ENCODE measurements at places on chromosomes 7 and 10.

GRCh38 chr7:153590136-153590535 lies 462.1 kb upstream of the DPP6 start:
- no peak for DNase-seq

DNA sequence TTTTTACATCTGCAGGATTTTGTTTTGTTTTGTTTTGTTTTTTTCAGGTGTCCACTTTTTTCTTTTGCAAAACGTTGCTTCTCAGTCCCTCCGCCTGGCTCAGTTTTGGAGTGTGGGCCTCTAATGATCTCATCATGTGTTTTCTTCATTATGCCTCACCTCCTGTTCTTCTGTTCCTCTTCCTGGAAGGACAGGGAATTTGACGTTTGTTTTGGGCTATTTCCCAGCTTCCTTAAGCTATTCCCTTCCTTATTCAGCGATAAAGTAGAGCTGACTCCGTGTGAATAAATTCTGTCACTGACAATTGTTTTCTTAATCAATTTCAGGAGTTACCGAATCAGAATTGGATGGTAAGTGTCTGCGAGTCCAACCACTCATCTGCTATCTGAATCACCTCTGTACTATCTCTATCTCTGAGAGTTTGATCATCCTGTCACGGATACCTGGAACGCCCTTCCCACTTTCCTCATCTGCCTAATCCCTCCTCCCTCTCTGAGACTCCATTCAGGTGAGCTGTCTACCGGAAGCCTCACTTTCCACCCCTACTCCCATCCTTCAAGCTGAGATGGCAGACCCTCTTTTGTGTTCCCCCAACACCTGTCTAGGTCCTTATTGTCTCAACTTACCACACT lies 218.4 kb downstream of the GATA3 start:
- no peak for DNase-seq

DNA sequence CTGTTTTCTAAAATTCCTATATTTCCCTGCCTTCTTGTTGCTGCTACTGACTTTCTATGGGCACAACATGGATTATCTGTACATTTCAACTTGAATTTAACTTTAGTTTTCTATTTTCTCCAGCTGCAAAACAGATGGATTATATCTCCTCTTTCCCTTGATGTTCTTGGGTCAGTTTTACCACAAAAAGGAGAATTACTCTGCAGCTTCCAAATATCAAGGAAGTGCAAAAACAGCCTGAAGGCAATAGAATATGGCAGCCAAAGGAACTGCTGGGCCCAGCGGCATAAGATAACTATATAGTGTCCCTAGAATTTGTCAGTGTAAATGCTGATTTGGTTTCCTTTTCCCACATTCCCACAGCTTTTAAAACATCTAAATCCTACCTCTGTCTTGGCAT lies 29.1 kb downstream of the CPED1 start:
- DNase-seq = no peak

- DNase-seq = peak; percentile 42
Measured at GRCh38 chr10:22325272-22326144, 4.6 kb downstream of the BMI1 start.

DNA sequence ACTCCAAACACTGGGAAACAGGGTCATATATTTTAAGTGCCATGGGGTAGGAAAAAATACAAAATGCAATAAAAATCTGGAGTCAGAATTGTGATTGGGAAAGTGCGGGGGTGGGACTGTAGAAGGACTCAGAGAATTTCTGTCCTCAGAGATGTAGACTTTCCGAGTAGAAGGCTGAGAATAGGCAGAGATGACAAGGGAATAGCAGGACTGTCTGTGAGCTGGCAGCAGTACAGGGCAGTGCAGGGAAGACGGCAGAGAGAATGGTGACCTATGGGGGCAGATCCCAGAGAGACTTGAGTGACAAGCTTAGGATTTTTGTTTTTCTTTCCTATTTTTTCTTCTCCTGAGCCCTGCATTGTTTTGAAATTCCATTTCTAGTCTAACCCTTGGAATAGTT lies 127.6 kb downstream of the SLC16A9 start:
- DNase-seq = no peak

DNA sequence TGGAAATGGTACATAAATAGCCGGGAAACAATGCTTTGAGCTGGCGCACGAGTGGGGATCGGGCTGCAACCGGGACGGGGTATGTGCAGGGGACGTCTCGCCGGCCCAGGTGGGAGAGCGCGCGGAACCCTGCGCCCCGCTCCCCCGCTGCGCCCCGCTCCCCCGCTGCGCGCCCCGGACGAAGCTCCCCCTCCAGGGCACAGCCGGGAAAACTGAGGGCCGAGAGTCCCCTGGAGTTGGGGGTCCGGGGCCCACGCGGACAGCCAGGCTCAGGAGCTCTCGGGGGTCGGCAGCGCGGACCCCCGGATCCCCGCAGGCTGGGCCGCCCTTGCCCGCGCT lies 514 bp downstream of the RADIL start:
- DNase-seq = no peak

DNA sequence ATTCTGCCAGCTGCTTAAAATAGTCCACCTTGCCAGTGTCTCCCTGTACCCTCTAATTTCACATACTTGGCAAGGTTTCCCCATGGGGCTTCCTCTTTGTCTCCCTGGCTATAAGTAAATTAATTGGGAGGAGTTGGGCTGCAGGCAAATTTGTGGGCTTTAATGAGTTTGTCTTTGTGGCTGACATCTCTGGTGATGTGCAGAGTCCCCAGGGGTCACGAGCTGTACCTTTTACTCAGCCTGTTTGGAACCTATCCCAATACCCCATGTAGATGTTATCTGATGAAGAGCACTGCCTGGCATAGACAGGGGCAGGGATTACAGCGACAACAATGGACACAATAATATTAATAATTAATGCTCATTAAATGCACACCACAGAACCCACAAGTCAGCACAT lies 132.5 kb downstream of the SLIT1 start:
- peak; percentile 20 for DNase-seq

- DNase-seq = no peak
Measured at GRCh38 chr10:67789769-67790168, 48.2 kb downstream of the DNAJC12 start.

- DNase-seq = no peak
Measured at GRCh38 chr7:77426521-77427051, 10.4 kb upstream of the GSAP start.

GRCh38 chr10:1050554-1050953 lies 1.6 kb upstream of the IDI1 start:
- DNase-seq = no peak

- no peak for DNase-seq
Measured at GRCh38 chr7:30996256-30996655, 32.5 kb downstream of the GHRHR start.

DNA sequence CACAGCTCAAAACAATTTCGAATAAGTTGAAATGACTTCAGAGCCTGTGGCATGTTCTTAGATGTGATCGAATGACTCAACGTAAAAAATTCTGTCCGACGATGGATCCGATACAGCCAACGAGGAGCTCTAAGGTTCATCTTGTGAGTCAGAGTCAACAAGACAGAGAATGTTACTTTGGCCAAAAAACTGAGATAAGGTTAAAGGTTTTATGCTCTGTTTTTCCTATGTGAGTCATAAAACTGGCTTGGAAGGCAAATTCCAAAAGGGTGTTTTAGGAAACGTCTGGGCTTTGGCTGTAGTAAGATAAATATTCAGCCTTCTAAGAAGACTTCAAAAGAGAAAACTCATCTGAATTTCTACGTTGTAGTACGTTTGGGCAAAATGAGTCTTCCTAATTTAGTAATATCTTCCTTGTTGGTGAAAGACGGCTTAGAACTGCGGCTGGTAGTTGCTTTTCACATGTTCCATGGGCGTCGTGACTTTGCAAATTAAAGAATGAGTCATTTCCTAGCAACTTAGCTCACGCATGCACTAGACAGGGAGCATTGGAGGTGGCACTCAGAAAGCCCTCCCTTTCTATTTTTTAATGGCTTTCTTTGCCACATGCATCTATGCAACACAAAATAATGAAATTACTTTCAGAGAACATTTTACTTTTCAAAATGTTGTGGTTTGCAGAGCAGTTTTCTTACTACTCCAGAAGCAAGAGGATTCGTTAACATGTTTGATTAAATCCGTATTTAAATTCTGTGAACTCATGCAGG lies 28.2 kb downstream of the PFKP start:
- DNase-seq = no peak

DNA sequence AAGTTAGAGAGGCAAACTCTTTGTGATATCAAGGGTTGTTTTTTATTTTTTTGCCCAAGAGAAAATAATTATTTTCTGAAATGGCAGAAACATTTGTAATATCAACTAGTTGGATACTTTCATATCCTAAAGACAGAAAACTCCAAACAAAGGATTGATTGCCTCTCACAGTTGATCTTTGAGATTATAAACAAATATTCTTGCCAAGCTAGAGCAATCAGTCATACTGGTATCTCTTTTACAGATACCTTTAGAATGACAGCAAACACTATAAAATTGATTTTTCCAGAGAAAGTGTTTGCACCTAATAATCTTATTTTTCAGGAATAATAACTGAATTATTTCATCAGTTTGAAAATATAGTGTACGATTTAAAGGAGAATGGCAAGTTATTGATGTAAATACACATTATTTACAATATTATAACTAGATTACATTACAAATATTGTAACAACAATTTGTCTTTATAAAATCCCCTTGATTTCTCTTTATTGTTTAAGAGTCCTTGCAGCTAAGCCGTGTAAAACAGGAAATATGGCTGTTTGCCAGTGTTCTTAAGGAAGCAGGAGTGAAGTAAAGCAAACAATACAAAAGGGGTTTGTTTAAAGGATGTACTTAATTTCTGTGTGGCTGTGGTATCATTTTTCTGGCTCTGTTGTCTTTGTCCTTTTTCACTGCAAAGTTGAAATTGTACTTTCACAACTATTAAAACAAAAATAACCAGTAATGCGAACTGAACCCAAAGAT lies 58.4 kb downstream of the MAPK8 start:
- no peak for DNase-seq

GRCh38 chr7:87759501-87759900 lies 116.7 kb downstream of the SLC25A40 start:
- no peak for DNase-seq

GRCh38 chr10:14574291-14574690 lies 200.4 kb downstream of the FAM107B start:
- no peak for DNase-seq

DNA sequence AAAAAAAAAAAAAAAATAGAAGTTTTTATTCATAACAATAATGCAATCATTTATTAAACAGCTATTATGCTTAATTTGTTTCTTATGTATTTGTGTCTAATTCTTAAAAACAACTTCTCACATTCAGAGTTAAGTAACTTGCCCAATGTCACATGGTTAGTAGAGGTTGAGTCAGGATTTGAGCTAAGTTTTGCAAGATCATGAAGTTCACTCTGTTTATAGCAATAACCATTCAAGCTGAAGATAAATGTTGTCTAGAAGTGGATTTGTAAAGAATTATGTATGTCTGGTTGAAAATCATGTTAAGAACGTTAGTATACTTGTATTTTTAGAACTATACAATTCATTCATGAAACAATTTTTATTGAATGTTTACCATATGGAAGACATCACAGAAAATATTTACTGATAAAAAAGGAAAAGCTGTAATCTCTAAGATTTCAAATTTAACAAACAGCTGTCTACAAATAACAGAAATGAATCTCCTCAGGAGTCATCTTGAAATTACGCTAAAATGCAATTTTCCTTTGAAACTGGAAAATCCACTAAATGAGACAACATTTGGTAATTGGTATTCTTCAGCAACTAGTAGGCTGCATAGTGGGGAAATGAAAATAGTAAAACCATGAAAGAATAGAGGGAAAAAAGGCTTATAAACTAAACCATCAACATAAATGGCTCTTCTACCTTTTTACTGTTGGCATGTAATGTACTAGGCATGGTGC lies 70.5 kb upstream of the AHR start:
- DNase-seq = no peak

GRCh38 chr7:85111761-85112160 lies 75.1 kb downstream of the SEMA3D start:
- DNase-seq = no peak

- DNase-seq = no peak
Measured at GRCh38 chr10:78255214-78255613, 221.6 kb downstream of the RPS24 start.

DNA sequence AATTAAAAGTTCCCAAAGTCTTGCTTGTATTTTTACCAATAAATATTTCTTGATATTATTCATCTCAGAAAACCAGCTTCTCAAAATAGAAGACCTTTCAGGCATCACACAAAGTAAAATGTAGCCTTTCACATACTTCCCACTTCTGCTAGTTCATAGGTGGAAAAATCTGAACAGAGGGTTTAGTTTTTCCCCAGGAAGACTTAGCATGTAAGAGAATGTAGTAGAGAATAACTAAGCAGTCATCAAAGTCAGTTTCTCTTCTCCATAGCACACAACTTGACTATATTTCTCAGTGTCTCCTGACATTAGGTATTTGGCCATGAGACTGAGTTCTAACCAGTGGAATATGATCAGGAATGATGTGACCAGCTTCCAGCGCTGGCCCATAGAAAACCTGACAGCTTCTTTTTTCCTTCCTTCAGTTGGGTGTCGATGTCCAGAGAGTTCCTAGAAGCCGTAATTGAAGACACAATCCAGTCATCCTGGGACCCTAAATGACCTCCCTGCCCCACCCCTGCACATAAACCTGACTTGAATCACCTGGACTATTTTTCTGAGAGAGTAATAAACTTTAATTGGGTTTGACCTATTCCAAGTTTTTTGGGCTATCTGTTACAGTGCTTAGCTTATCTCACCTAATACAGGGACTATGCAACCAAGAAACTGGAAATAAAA lies 67.5 kb upstream of the WNT16 start:
- DNase-seq = no peak
